Spleen (tissue), 13 donors: ENCODE measurements at places on chromosomes 7 and 10. TPM values are rescaled to one million over a fixed set of nuclear protein-coding genes. Genes with fewer than 3 reads are reported as not detected.

The SCRN1 gene
- 20.9 TPM for total RNA-seq

The STEAP2 gene
- 15.8 TPM for total RNA-seq

The LIPM gene
- not detected for total RNA-seq

The POLR2J3 gene
- 47.1 TPM for total RNA-seq

DNA sequence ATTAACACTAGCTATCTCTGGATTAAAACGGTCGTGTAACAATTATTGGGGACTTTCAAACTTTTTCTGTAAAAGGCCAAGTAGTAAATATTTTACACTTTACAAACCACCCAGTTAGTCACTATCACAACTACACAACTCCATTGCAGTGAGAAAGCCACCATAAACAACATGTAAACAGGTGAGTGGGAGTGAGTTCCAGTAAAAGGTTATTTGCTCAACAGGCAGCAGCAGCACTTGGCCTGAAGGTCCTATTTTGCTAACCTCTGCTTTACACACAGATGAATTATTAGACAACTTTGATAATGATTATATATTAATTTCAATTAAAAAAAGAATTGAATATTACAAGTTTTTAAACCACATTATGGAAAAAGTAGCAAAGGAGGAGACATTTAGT, 15.8 kb upstream of the AGMO start:
- no peak for DNase-seq
- H3K4me3 ChIP-seq = no peak overlapping the region
- no peak overlapping the region for H3K27ac ChIP-seq
- H3K27me3 ChIP-seq = no peaks in the 10 kb centered on the region
- H3K4me1 ChIP-seq = no peaks in the 10 kb centered on the region
- H3K36me3 ChIP-seq = no peaks in the 10 kb centered on the region

- no peak overlapping the region for H3K27ac ChIP-seq
- DNase-seq = no peak
Measured at GRCh38 chr7:15475808-15476530, 85.8 kb downstream of the AGMO start.

DNA sequence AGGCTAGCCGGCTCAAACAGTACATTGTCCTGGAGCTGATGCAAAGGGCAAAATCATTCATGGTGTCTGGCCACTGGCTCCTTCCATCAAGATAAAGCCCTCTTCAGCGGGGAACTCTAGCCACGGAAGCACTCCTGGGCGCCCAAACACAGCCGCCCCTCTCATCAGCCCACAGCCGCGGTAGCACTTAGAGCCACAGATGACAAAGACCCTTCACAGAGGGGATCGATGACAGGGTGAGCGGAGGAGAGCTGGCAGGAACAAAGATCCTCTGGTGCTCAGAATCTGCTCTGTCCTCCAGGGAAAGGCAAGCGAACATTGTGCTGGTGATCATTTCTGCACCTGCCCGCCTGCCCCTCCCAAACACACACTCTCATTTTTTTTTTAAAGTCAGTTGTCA, 222.2 kb upstream of the NRP1 start:
- DNase-seq = no peak
- H3K4me3 ChIP-seq = no peak overlapping the region
- H3K27me3 ChIP-seq = no peaks in the 10 kb centered on the region
- H3K4me1 ChIP-seq = no peaks in the 10 kb centered on the region
- no peaks in the 10 kb centered on the region for H3K36me3 ChIP-seq

DNA sequence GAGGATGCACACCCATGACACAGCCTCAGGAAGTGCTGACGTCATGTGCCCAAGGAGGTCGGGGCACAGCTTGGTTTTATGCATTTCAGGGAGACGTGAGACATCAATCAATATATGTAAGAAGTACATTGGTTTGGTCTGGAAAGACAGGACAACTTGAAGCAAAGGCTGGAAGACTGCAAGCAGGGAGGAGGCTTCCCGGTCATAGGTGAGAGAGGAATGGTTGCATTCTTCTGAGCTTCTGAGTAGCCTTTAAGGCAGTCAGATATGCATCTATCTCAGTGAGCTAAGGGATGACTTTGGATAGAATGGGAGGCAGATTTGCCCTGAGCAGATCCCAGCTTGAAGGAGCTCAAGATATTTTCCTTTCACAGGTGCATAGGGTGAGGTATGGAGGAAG, 349.5 kb downstream of the TYW1 start:
- no peaks in the 10 kb centered on the region for H3K36me3 ChIP-seq
- no peak for DNase-seq
- no peak overlapping the region for H3K27ac ChIP-seq
- no peak overlapping the region for H3K4me3 ChIP-seq
- no peaks in the 10 kb centered on the region for H3K4me1 ChIP-seq
- no peaks in the 10 kb centered on the region for H3K27me3 ChIP-seq

DNA sequence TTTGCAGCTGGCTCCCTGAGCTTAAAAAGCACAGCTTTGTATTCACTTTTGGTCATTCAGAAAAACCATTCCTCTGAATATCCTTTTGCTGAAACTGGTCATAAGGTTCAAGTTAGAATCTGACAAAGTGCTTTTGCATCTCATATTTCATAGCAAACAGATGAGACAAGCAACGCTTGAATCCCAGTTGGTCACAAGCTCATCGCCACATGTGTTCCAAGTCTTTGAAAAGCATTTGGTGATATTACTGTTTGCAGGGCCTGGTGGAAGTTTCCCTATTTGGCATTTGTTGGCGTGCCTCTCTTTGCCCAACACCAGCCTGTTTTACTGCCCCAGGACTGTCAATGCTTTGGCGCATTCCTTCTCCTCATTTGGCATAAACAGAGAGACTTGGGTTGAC, 10.3 kb downstream of the TACC2 start:
- no peak for DNase-seq
- no peaks in the 10 kb centered on the region for H3K4me1 ChIP-seq
- no peak overlapping the region for H3K4me3 ChIP-seq
- no peaks in the 10 kb centered on the region for H3K36me3 ChIP-seq
- H3K27ac ChIP-seq = no peak overlapping the region

GRCh38 chr10:10533437-10533836, 484.2 kb upstream of the CELF2 start:
- no peaks in the 10 kb centered on the region for H3K27me3 ChIP-seq
- no peak overlapping the region for H3K27ac ChIP-seq
- no peak for DNase-seq

DNA sequence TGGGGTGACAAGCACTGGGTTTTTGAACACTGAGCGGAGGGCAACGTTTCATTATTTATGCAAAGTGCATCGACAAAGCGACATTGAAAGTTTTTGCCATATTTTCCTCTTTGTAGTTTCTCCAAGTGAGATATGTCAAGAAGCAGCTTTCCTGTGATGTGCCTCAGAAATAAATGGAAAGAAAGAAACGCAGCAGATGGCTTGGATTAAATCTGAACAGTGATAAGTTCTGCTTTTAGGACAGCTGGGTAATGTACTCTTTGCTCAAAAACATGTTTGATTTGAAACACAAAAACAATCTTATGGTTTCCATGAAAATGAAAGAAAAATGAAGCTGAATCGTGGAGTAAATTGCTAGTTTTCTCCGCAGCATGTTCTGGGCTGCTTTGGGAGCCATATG, 166.3 kb downstream of the PTPRN2 start:
- H3K4me1 ChIP-seq = no peaks in the 10 kb centered on the region
- no peak overlapping the region for H3K27ac ChIP-seq
- DNase-seq = no peak
- no peaks in the 10 kb centered on the region for H3K36me3 ChIP-seq
- no peak overlapping the region for H3K4me3 ChIP-seq
- H3K27me3 ChIP-seq = no peaks in the 10 kb centered on the region

GRCh38 chr7:6022707-6023106, 8.5 kb upstream of the ANKRD61 start:
- no peak overlapping the region for H3K4me3 ChIP-seq
- H3K27ac ChIP-seq = no peak overlapping the region
- no peak for DNase-seq
- H3K36me3 ChIP-seq = peaks cover 5% of the 10 kb centered on the region

DNA sequence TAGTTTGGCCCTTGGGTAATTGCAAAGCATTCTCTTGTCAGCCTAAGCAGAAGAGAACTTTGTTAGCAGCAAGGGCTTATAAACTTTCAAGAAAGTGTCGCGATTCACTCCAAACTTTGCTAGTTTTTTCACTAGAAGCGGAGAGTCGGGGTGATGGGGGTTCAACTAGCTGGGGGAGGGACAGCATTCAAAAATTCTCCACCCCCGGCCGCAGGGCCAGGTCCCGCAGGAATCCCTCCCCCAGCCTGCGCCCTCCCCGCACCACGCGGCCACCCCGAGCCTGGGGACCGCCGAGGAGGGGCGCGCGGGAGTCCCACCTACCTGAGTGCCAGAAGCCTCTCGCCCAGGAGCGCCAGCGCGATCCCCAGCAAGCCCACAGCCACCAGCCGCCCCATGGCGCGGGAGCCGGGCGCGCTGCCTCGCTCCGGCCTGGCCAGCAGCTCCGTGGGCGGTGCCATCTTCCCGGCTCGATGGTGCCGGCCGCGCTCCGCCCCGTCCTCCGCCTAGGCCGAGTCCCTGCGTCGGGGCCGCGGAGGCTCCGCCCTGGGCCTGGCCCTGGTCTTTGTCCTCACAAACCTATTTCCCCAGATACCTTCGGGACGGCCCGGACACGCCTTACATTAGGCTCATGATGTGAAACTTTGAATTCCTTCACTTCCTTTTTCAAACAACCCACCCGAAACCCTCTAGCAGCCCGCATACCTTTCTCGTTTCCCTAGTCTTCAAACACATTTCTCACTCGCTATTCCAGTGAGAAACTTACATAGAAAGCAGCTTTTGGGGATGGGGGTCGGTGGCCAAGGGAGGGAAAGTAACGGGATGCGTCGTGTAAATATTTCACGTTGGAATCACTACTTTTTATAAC, at the start of gene PON2:
Gene PON2 (minus strand): TSS at position 472 of the 865 bp plus-strand sequence. CDS start 77 bp downstream, at position 395.
- H3K27me3 ChIP-seq = no peaks in the 10 kb centered on the region
- peak; percentile 92 for DNase-seq
- peak within 1 kb of the TSS; percentile 87 for H3K27ac ChIP-seq
- H3K36me3 ChIP-seq = no peaks in the 10 kb centered on the region

GRCh38 chr10:101079874-101080273, 18.1 kb downstream of the KAZALD1 start:
- H3K4me1 ChIP-seq = no peaks in the 10 kb centered on the region
- H3K4me3 ChIP-seq = no peak overlapping the region
- H3K36me3 ChIP-seq = no peaks in the 10 kb centered on the region
- H3K27me3 ChIP-seq = peaks cover 96% of the 10 kb centered on the region

GRCh38 chr7:117068511-117069145, 115.3 kb downstream of the ST7 start:
- H3K27ac ChIP-seq = no peak overlapping the region
- no peak for DNase-seq
- peaks cover 27% of the 10 kb centered on the region for H3K4me1 ChIP-seq
- no peak overlapping the region for H3K4me3 ChIP-seq
- no peaks in the 10 kb centered on the region for H3K27me3 ChIP-seq
- no peaks in the 10 kb centered on the region for H3K36me3 ChIP-seq

- no peaks in the 10 kb centered on the region for H3K4me1 ChIP-seq
- no peaks in the 10 kb centered on the region for H3K27me3 ChIP-seq
- no peaks in the 10 kb centered on the region for H3K36me3 ChIP-seq
- no peak overlapping the region for H3K4me3 ChIP-seq
- DNase-seq = no peak
- H3K27ac ChIP-seq = peak overlapping the region; percentile 74
Measured at GRCh38 chr10:78602201-78602932, 466.4 kb upstream of the ZMIZ1 start.

DNA sequence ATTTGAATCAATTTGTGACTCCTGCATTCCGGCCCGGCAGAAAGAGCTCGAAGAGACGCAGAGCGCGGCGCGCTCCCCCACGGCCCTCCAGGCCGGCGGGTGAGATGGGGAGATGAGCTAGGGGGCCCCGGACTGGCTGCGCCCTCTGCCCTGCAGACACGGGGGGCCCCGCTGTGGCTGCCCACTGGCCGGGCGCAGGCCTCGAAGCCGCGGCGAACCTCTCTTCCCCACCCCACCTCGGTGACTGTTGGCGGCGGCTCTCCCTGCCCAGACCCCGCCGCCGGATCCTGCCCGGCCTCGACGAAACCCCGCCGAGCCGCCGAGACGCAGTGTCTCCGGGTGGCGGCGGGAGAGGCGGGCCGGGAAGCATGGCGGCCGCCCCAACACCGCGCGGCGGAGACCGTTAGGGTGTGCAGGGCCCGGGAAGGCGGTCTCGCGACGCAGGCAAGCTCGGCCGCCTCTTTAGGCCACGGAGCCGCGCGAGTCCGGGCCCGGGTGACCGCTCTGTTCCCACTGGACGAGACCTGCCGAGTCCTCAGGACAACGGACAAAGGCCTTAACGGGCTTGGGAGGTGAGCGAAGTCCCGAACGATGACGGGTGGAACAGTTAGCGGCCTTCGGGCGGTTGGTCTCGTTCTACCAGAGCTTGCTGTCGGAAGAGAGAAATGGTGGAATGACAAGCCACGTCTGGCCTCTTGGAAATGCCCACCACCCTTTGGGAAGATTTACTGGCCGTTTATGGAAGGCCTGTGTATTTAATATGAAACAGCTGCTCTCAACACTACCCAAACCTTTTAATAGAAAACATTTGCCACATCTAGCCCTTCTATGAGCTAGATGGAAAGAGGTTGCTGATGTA, 24.3 kb downstream of the NUP42 start:
- peak overlapping the region; percentile 32 for H3K4me3 ChIP-seq
- DNase-seq = no peak
- H3K4me1 ChIP-seq = peaks cover 5% of the 10 kb centered on the region
- peaks cover 7% of the 10 kb centered on the region for H3K27me3 ChIP-seq

GRCh38 chr7:122803323-122803722, 82.9 kb downstream of the CADPS2 start:
- H3K4me3 ChIP-seq = no peak overlapping the region
- no peaks in the 10 kb centered on the region for H3K36me3 ChIP-seq
- no peaks in the 10 kb centered on the region for H3K27me3 ChIP-seq
- peak overlapping the region; percentile 76 for H3K27ac ChIP-seq
- no peak for DNase-seq

DNA sequence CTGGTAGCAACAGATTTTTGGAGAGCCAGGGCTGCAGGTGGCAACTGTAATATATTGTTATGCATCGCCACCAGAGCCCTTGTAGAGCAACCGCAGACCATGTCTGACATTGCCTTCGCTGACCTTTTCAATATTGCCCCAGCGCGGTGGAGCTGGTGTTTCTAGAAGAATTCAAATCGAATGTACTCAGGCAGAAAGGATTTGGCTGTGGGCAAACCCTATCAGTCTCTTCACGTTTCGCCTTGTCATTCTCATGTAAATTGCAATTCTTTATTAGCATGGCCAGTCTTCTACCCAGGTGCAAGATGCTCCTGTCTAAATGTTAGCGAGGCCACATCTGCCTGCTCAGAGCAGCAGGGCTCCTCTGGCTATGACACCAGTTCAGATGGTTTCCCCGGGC, 490.2 kb upstream of the AUTS2 start:
- no peak for DNase-seq
- H3K27ac ChIP-seq = no peak overlapping the region
- H3K4me1 ChIP-seq = no peaks in the 10 kb centered on the region
- no peaks in the 10 kb centered on the region for H3K36me3 ChIP-seq
- H3K27me3 ChIP-seq = no peaks in the 10 kb centered on the region
- no peak overlapping the region for H3K4me3 ChIP-seq

DNA sequence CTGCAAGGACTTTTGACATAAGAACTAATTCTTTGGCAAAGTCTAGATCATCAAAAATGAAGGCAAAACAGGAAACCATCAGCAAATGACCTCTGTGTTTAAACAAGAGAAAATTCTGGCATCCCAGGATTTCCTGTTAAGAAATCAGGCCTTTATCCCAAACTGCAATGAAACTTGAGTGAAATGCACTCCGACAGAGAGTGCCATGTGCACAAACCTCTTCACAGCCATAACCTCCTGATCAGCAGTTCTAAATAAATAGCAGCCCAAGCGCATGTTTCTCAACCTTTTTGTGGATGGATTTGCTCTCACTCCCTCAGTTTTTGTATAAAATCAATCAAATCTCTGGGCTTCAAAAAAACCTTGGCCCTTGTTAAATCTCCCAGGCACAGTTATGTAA, 107.7 kb upstream of the EEPD1 start:
- H3K27me3 ChIP-seq = no peaks in the 10 kb centered on the region
- H3K36me3 ChIP-seq = no peaks in the 10 kb centered on the region
- peak overlapping the region; percentile 55 for H3K27ac ChIP-seq
